ENCODE measurements at places on chromosomes 7 and 10. TPM values are rescaled to one million over a fixed set of nuclear protein-coding genes. Genes with fewer than 3 reads are reported as not detected.

The SYT15 gene
- 0.15 TPM for polyA plus RNA-seq

The LIPM gene
- not detected for polyA plus RNA-seq

The KIAA1549 gene
- 4.4 TPM for polyA plus RNA-seq

The CHN2 gene
- not detected for polyA plus RNA-seq

The ZNF425 gene
- polyA plus RNA-seq: 1.8 TPM

The SUPV3L1 gene
- polyA plus RNA-seq: 31.8 TPM

GRCh38 chr7:82594665-82595064 lies 151.1 kb upstream of the CACNA2D1 start:
- no peak for DNase-seq

- no peak for DNase-seq
Observed at GRCh38 chr10:30495687-30496086, 61.7 kb downstream of the MAP3K8 start.

DNA sequence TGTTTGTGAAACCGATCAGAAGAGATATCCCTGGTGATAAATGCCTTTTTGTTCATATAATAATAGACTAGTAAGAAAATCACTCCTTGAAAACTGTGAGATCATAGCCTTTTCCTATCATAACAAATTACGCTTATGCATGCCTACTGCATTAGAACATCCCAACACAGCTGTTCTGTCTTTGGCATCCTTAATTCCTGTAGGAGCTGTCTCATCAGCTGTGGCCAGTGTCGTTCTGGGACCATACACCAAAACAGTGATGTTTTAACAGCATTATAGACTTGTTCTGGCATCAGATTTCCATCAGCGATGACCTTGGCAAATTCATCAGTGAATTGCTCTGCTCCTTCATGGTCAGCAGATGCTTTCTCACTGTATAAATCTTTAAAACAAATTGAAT lies 423.6 kb upstream of the LRGUK start:
- peak; percentile 85 for DNase-seq

- DNase-seq: no peak
Observed at GRCh38 chr7:92631067-92631849, 41.1 kb upstream of the FAM133B start.

GRCh38 chr10:4545062-4545461 lies 280.9 kb upstream of the AKR1E2 start:
- no peak for DNase-seq

DNA sequence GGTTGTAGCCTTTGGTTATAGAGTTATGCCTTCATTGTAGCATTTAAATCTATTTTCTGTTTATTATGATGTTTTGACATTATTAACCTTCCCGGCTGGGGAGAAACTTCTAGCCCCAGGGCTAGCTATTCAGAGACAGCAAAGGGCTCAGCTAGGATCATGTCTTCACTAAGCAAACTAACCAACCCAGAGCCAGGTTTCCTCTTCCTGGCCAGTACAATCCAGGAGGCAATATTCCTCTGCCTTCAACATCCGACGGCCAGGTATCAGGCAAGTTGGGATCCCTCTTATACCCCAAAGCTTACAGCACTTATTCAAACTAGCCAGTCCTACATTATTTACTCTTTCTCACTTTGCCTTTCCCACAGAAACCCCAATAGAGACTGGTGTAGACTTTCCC lies 1060.7 kb upstream of the GHITM start:
- no peak for DNase-seq

GRCh38 chr7:38880035-38880434 lies 29.0 kb downstream of the VPS41 start:
- no peak for DNase-seq

DNA sequence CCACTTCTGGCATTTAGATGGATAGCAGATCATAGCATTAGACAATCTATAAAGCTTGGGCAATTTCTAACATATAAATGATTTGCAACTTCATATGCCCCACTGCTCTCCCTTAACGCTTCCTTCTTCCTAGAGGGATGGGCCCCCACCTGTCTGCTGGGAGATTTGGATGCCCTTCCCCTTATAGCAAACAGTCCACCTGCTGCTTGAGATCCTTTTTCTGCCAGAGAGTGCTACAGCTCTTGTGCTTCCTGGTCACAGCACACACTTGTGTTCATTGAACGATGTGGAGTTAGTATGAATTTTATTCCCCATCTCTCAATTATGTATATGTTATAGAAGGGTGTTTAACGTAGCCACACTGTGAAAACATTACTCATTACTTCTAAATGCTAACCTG lies 10.4 kb upstream of the PCGF5 start:
- DNase-seq: no peak

- peak; percentile 49 for DNase-seq
Observed at GRCh38 chr10:109912335-109913281, 10.7 kb downstream of the XPNPEP1 start.

DNA sequence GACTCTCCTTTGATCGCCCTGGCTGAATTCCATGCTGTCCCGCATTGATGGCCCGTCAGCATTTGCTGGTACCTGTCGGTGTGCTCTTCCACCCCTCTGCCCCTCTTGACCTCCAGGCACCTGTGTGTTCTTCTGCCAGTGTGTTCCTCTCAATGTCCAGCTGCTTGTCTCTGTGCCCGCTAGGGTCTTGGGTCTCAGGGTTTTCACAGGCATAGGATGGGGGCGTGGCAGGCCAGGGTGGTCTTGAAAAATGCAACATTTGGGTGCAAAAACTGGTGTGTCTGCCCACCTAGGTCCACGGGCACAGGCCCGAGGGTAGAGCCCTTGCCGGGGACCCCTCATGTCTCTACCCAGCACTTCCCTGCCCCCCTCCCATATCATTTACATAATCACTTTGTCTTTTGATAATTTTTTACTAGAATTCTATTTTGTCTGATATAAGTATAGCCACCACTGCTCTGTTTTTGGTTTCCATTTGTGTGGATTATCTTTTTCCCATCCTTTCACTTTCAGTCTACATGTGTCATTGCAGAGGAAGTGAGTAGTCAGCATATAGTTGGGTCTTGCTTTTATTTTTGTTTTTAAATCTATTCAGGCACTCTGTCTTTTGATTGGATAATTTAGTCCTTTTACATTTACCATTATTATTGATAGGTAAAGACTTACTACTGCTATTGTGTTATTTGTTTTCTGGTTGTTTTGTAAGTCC lies 46.6 kb upstream of the ADRA2A start:
- no peak for DNase-seq
